Osteocyte (in vitro differentiated cells): ENCODE measurements at places on chromosomes 11 and 22. TPM values are rescaled to one million over a fixed set of nuclear protein-coding genes. Genes with fewer than 3 reads are reported as not detected.

CNIH2 gene
- 3.8 and 5.0 TPM in 2 replicates for total RNA-seq

MS4A3 gene
- not detected in 2 replicates for total RNA-seq

TRIM49 gene
- total RNA-seq = not detected in 2 replicates

OR6T1 gene
- total RNA-seq = not detected in 2 replicates

AP2A2 gene
- total RNA-seq = 96.7 and 102 TPM in 2 replicates

ANGPTL5 gene
- total RNA-seq = 2.4 and 2.9 TPM in 2 replicates

PHLDA2 gene
- 89.6 and 96.1 TPM in 2 replicates for total RNA-seq

OR51E2 gene
- total RNA-seq = 0.40 and 0.76 TPM in 2 replicates

RCOR2 gene
- total RNA-seq = 2.5 and 2.6 TPM in 2 replicates

LRRC74B gene
- not detected in 2 replicates for total RNA-seq

TRPC6 gene
- 40.7 and 43.8 TPM in 2 replicates for total RNA-seq

PHOX2A gene
- not detected in 2 replicates for total RNA-seq

DNA sequence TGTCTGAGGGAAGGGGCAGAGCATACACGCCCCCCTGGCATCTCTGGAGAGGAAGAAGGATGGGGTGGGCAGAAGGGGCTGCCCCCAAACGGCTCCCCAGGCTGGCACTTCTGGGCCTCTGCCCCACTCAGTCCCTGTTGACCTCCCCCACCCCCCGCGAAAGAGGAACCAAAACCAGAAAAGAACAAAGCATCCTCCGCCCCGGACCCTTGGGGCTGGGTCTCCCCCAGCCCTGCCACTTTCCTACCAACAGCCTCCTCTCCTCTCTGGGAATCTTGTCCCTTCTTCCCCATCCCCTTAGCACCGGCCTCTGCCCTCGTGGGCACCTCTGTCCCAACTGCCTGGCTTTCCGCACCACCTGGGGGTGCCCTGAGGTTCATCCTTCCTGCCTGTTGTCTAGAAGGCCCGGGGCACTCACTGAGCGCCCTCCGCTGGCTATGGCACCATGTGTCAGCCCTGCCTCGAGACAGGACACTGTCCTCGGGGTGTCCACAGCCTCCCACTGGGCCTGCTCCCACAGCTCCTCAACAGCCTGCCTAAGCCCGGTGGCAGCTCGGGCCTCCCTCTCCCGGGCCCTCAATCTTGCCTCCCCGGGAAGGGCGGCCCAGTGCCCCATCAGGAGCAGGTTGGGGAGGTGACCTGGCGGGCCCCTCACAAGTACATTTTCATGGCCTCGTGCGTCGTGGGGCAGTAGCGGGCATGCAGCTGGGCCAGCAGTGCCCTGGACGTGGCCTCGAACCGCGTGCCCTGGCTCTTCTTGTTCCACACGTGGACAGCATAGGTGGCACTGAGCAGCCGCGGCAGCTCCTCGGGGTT lies 28.2 kb downstream of the A4GALT start:
- DNase-seq = no peak

GRCh38 chr11:83681031-83681781 lies 395.0 kb upstream of the CCDC90B start:
- DNase-seq = no peak

- DNase-seq = no peak
Observed at GRCh38 chr11:128053981-128054931, 533.1 kb downstream of the ETS1 start.

- no peak for DNase-seq
Observed at GRCh38 chr11:86066657-86067008, 2.3 kb downstream of the PICALM start.

- DNase-seq = no peak
Observed at GRCh38 chr11:120218695-120219033, 7.8 kb downstream of the OAF start.

DNA sequence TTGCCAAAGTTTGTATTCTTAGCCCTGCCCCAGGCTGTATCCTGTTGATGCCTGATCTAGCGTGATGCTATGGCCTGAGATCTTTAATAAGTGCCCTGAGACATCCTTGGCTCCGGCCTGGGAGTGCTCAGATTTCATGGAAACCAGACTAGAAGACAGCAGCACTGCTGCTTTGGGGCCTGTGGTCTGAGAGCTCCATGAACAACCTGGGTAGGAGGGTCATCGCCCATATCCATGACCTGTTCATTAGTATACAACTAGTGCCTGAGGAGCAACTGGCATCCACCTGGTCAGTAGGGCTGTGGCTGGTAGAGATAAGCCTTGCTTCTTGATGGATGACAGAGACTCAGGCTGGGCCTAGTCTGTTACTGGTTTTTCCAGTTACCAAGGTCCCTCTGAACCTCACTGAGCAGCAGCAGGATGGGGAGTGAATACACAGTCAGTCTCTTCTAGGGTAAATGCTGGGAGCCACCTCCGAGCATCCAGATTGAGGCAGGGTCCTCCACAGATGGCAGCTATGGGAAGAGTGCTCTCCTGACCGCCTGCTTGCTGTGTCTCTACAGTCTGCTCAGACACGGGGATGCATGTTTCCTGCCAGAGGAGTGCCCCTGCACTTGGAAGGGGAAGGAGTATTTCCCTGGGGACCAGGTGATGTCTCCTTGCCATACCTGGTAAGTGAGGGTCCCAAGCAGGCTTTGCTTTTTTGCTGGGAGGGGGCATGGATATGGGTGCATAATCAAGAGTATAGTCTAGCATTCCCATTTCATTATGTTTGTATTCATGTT lies 39.0 kb downstream of the OTOG start:
- no peak for DNase-seq

- no peak for DNase-seq
Observed at GRCh38 chr22:28477556-28477955, 202.1 kb downstream of the TTC28 start.

- no peak for DNase-seq
Observed at GRCh38 chr11:88117281-88117858, 57.9 kb downstream of the RAB38 start.

DNA sequence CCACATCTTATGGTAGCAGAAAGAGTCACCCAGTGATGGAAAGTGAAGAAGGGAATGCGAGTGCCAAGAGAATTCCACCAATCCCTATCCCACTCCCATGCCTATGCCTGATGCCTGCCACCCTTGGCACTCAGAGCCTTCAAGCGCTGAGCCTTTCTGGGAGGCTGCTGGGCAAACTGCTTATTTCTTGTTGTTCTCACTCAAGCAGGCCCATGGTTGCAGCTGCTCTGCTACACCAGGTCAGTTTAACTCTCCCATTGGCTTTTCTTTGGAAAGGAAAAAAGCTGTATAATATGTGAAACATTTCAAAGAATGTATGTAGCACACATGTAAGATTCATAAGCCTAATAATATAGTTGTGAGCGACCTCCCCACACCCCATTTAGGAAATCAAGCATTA lies 41.4 kb downstream of the DGCR2 start:
- no peak for DNase-seq

- no peak for DNase-seq
Observed at GRCh38 chr11:85965202-85965601, 103.7 kb downstream of the PICALM start.

DNA sequence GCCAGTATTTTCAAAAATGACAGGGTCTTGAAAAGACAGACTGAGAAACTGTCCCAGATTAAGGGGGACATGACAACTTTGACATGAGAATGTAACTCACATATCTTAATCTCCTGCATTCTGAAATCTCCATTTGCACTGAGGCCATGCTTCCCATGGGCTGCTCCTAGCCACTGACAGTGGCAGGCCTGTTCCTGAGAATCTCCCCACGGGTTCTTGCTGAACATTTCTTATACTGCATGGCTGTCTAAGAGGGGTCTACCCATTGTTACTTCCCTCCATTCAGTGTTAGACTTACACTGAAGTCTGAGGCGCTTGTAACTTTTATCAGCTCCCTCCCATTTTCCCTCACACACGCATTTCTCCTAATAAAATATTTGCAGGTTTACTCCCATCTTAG lies 1.5 kb downstream of the CEP295 start:
- no peak for DNase-seq

- no peak for DNase-seq
Observed at GRCh38 chr11:34926831-34927132, 10.4 kb downstream of the PDHX start.

- DNase-seq = no peak
Observed at GRCh38 chr11:116517584-116517983, 255.2 kb downstream of the BUD13 start.

- no peak for DNase-seq
Observed at GRCh38 chr11:86639137-86639536, 33.3 kb downstream of the ME3 start.

DNA sequence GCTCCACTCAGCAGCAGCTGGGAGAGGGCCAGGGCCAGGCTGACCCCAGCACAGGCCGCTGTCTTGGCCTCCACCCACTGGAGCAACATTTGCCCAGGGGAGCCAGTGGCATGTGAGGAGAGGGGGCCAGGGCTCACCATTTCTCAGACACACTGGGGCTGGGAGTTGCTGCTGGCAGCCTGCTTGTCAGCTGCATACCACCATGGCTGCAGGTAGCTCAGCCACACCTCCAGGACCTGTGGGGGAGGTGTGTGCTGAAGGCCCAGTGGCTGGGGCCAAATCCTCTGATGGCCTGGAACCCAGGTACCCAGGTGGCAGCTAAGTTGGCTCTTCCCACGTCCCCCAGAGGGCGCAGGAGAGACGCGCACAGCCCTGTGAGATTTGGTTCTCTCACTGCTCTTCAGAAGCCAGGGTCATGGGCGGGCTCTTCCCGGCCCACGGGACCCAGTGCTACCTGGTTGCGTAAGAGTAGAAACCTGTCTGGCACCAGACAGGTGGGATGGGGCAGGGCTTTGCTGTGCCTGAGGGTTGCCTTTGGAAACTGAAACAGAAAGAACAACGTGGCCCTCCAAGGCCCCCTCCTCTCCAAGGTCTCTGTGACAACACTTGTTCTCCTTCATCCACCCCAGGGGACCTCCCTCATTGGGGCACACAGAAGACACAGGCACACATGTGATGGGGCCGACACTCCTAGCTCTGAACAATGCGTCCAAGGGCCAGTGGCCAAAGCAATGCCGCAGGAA lies 98.8 kb downstream of the MED15 start:
- DNase-seq = no peak

DNA sequence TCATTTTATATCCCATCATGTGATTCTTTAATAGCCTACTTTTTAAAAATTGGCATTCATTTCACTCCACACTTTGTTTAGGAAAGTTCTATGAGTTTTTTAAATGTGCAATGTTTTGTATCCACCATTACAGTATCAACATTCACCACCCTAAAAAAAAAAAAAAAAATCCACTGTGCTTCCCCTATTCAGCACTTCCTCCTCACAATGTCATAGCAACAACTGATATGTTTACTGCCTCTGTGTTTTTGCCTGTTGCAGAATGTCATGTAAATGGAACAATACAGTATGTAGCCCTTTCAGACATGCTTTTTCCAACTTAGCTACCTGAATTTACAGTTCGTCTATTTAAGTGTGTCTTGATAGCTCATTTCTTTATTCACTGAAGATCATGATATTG lies 754.2 kb downstream of the FAM181B start:
- no peak for DNase-seq

GRCh38 chr22:28978863-28979796 lies 82.5 kb downstream of the C22orf31 start:
- no peak for DNase-seq

GRCh38 chr11:78635814-78636506 lies 61.3 kb upstream of the NARS2 start:
- no peak for DNase-seq

DNA sequence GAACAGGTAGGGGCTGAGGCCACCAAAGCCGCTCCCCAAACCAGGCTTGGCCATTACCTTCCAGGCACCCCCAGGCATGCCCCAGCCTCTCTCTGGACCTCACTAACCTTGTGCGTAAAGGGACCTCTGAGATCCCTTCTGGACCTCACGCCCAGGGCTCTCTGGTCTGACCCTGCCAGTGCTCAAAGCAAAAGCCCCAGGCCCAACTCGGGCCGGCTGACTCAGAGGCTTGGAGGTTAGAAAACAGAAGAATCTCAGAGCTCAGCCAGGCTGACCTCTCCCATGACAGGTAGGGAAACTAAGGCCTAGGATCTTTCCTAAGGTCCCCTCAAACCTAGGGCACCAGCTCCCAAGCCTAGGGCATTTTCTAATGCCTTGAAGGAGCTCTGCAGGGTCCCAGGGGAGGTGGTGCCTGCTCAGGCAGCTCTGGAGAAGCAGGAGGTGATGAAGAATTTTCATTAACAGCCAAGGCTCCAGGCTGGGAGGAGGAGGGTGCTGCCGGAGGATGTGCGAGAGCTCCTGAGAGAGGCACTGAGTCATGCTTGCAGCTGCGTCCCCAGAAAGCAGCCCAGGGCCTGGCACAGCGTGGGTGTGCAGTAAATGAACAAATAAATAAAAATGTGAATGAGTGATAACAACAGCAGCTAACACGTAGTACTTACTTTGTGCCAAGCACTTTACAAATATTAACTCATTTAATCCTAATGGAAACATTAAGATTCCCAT lies 25.6 kb downstream of the ARRB1 start:
- no peak for DNase-seq

GRCh38 chr22:30362651-30363281 lies 6.0 kb downstream of the CCDC157 start:
- no peak for DNase-seq

GRCh38 chr11:59221441-59221840 lies 8.7 kb upstream of the MPEG1 start:
- DNase-seq = no peak

DNA sequence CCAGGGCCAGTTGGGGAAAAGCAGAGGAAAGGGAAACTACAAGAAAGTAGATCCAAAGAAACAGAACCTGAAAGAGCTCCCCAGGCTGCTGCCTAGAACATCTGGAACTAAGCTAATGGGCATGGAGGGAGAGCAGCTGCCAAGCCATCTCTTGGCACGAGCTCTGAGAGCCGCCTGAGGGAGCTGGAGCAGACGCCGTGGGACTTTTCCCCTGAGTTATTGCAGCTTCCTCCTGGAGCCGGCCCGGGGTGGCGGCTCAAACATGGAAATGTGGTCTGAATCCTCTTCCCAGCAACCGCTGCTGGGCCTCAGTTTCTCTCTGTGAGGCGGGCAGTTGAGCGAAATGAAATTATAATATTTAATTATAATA lies 41.8 kb downstream of the LIF start:
- DNase-seq = no peak

GRCh38 chr11:96967616-96968015 lies 577.8 kb downstream of the JRKL start:
- no peak for DNase-seq

DNA sequence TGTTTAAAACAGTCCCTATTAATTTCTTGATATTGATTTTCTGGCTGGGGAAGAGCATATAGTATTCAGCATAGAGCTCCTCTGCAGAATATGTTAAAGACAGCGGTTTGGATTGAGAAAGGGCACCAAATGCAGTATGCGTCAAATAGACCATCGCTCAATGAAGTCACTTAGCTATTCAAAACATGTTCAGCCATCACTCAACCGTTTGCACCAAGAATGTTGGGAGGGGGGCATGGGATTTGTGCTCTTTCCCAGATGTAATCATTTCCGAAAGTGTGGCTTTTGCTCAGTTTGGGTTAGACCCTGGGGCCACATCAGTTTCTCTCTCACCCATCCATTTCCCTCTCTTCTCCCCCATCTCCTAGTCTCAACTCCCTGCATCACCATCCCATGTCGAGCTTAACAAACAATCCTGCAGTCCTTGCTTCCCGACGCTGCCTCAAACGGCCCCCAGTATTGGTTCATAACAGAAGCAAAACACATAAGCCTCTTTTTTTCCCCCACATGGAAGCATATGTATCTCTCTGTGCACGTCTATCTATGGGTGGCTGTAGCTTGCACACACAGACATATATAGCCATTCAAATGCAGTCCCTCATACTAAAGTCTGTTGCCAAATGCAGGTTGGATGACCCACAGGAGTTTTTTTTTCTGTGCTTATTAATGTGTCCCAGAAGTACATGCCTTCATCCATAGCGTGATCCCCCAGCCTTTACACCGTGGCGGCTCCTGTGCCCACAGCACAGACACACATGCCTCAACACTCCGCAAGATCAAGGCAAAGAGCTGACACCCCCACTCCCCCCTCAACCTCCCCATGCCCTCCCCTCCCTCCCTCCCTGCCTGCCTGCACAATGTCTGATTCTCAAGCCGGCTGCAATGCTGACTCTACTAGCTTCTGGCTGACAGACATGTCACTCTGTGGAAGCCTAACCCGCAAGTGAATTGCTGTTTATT lies 2.6 kb downstream of the CACNG2 start:
- DNase-seq = no peak
